Cardiac muscle cell (in vitro differentiated cells and primary cell): ENCODE measurements at places on chromosomes 6 and 20.

GRCh38 chr6:41814629-41815028, 27.1 kb downstream of the TOMM6 start:
- no peak overlapping the region for H3K27ac ChIP-seq
- no peaks in the 10 kb centered on the region for H3K36me3 ChIP-seq
- DNase-seq, result no peak
- peaks cover 11% of the 10 kb centered on the region for H3K4me1 ChIP-seq
- H3K27me3 ChIP-seq, result no peaks in the 10 kb centered on the region

- H3K4me1 ChIP-seq, result peaks cover 9% of the 10 kb centered on the region
- no peak overlapping the region for H3K27ac ChIP-seq
- no peak overlapping the region for H3K4me3 ChIP-seq
- no peak for DNase-seq
- H3K36me3 ChIP-seq, result no peaks in the 10 kb centered on the region
- peaks cover 17% of the 10 kb centered on the region for H3K27me3 ChIP-seq
Measured at GRCh38 chr6:17096652-17097051, 5.2 kb upstream of the STMND1 start.

- no peak overlapping the region for H3K4me3 ChIP-seq
- peaks cover 29% of the 10 kb centered on the region for H3K4me1 ChIP-seq
- peak overlapping the region; percentile 86 for H3K27ac ChIP-seq
- no peaks in the 10 kb centered on the region for H3K36me3 ChIP-seq
Measured at GRCh38 chr20:31811796-31812728, 7.1 kb upstream of the MYLK2 start.

- no peak for DNase-seq
- H3K27ac ChIP-seq, result no peak overlapping the region
- H3K27me3 ChIP-seq, result no peaks in the 10 kb centered on the region
- no peak overlapping the region for H3K4me3 ChIP-seq
- H3K36me3 ChIP-seq, result no peaks in the 10 kb centered on the region
- no peaks in the 10 kb centered on the region for H3K4me1 ChIP-seq
Measured at GRCh38 chr6:154622618-154623336, 110.4 kb upstream of the SCAF8 start.

- no peaks in the 10 kb centered on the region for H3K27me3 ChIP-seq
- H3K4me3 ChIP-seq, result no peak overlapping the region
- H3K4me1 ChIP-seq, result no peaks in the 10 kb centered on the region
- no peak for DNase-seq
- no peak overlapping the region for H3K27ac ChIP-seq
Measured at GRCh38 chr6:14190191-14190928, 72.8 kb downstream of the CD83 start.

GRCh38 chr20:10524643-10525042, 89.5 kb downstream of the SLX4IP start:
- H3K4me3 ChIP-seq, result no peak overlapping the region
- no peaks in the 10 kb centered on the region for H3K4me1 ChIP-seq
- H3K27ac ChIP-seq, result no peak overlapping the region
- no peaks in the 10 kb centered on the region for H3K27me3 ChIP-seq
- no peak for DNase-seq
